ENCODE measurements at places on chromosomes 6 and 20. TPM values are rescaled to one million over a fixed set of nuclear protein-coding genes. Genes with fewer than 3 reads are reported as not detected.

TBC1D32 gene
- total RNA-seq, result 16.8 TPM

GRCh38 chr6:111200350-111201243 lies 113.3 kb downstream of the SLC16A10 start:
- peak overlapping the region; percentile 3 for H3K27ac ChIP-seq
- no peaks in the 10 kb centered on the region for H3K36me3 ChIP-seq
- peaks cover 22% of the 10 kb centered on the region for H3K4me1 ChIP-seq
- DNase-seq, result no peak

- H3K27me3 ChIP-seq, result peaks cover 26% of the 10 kb centered on the region
- no peak for DNase-seq
- peaks cover 33% of the 10 kb centered on the region for H3K4me1 ChIP-seq
- H3K36me3 ChIP-seq, result no peaks in the 10 kb centered on the region
- peak overlapping the region; percentile 35 for H3K4me3 ChIP-seq
These were observed 125.1 kb downstream of the MRPL14 start for GRCh38 chr6:44002067-44002592.

GRCh38 chr6:33199687-33200218 lies 712 bp downstream of the RXRB start:
- H3K4me1 ChIP-seq, result peaks cover 66% of the 10 kb centered on the region
- H3K27ac ChIP-seq, result peak overlapping the region; percentile 97
- peak; percentile 89 for DNase-seq
- H3K27me3 ChIP-seq, result no peaks in the 10 kb centered on the region

FILIP1 gene
- total RNA-seq, result 8.8 TPM

GRCh38 chr6:7819431-7820015 lies 91.1 kb downstream of the TXNDC5 start:
- no peaks in the 10 kb centered on the region for H3K36me3 ChIP-seq
- no peaks in the 10 kb centered on the region for H3K27me3 ChIP-seq
- no peaks in the 10 kb centered on the region for H3K4me1 ChIP-seq
- H3K4me3 ChIP-seq, result no peak overlapping the region

DNA sequence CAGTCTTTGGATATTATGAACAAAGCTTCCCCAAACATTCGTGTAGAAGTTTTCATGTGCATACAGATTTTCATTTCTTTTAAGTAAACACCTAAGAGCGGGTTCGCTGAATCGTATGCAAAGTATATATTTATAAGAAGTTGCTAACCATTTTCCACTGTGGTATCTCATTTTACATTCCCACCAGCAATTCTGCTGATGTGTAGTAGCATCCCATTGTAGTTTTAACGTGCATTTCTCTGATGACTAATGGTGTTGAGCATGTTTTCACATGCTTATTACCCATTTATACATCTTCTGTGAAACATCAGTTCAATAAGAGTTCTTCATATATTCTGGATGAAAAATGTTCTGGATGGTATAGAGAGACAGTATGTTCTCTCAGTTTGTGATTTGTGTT lies 97.4 kb downstream of the IYD start:
- no peaks in the 10 kb centered on the region for H3K27me3 ChIP-seq
- no peak overlapping the region for H3K4me3 ChIP-seq

- no peak overlapping the region for H3K27ac ChIP-seq
- H3K4me1 ChIP-seq, result no peaks in the 10 kb centered on the region
- DNase-seq, result no peak
These were observed 28.7 kb upstream of the KIF13A start for GRCh38 chr6:18016133-18016532.

LTB gene
- total RNA-seq, result not detected

GRCh38 chr6:73515204-73515655 lies 5.6 kb downstream of the EEF1A1 start:
- no peak for DNase-seq
- no peaks in the 10 kb centered on the region for H3K27me3 ChIP-seq
- H3K4me1 ChIP-seq, result peaks cover 51% of the 10 kb centered on the region
- H3K27ac ChIP-seq, result peak overlapping the region; percentile 50
- peak overlapping the region; percentile 14 for H3K4me3 ChIP-seq
- H3K36me3 ChIP-seq, result peaks cover 36% of the 10 kb centered on the region

- no peak overlapping the region for H3K4me3 ChIP-seq
- no peaks in the 10 kb centered on the region for H3K36me3 ChIP-seq
These were observed 117.1 kb upstream of the PREP start for GRCh38 chr6:105519954-105520353.

DNA sequence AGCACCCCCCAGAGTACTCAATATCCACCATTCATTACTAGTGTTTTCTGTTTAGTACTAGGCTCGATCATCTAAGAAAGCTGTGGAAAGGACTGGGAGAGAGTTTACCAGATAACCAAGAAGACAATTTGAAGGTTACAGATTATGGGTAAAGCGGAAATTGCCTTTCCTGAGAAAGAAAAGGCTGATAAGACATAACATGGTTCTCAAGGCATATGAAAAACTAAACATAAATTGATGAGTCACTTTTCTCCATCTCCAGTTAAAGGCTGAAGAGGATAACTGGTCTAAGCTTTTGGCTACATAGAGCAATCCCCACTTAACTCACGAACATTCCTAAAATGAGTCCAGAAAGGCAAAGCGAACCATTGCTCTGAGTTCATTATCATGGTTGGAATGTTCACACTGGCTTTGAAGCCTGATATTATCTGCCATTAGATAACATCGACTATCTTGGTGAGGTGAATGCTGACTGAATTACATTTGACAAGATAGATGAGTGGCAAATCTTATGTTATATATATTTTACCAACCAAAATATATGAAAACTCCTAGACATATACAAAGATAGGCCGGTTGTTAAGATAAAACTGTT lies 65.8 kb downstream of the BTBD9 start:
- H3K4me1 ChIP-seq, result no peaks in the 10 kb centered on the region
- no peak for DNase-seq
- no peaks in the 10 kb centered on the region for H3K27me3 ChIP-seq

DNA sequence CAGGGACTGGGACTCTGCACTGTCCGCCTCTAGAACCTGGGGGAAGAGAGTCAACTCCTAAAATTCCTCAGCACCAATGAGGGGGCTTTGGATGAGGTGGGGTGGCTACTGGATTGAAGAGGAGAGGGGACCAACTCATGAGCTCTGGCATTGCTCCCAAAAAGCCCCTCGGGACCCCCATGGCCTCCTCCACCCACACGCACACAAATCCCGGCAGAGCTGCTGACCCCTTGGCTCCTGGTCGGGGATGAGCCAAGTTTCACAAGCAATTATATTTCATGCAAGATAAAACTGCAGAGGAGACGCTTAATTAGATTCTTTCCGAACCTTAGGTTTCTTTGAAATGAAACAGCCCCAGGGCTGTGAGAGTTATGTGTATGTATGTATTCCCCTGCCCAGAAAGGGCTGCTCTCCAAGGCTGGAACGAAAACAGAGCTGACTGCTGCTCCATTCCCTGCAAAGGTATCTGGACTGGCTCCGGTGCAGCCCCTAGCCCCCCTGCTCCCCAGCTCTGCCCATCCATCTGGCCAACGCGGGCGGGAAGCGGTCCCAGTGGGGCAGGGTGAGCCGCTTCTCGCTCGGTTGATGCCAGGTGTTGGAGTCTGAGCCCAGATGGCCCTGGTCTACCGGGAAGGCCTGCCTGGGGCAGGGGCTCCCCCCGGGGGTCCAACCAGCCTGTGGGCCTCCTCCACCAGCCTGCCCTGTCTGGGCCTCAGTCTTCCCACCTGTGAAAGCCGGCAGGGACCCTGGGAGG lies 46.8 kb upstream of the STX16 start:
- H3K27me3 ChIP-seq, result no peaks in the 10 kb centered on the region
- no peak for DNase-seq
- no peak overlapping the region for H3K27ac ChIP-seq
- H3K4me1 ChIP-seq, result no peaks in the 10 kb centered on the region
- no peak overlapping the region for H3K4me3 ChIP-seq
- no peaks in the 10 kb centered on the region for H3K36me3 ChIP-seq

OXT gene
- total RNA-seq, result not detected

DNA sequence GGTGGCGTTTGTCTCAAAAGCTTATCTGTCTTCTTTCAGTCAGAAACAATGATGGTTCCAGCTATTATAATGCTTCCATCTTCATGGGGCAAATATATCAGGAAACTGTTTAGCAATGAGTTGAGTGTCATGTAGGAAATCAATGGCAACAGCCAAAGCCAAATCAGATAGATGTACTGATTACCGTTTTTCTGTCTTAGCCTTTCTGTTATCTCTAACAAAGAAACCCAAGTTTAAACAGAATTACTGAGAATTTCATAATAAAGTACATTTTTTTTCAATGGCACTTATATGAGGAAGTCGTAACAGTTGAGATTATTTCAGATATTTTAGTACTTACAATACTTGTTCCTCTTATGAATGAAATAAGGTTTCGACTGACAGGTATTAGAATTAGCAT lies 1.2 kb downstream of the NOX3 start:
- H3K36me3 ChIP-seq, result no peaks in the 10 kb centered on the region
- H3K4me3 ChIP-seq, result no peak overlapping the region
- no peaks in the 10 kb centered on the region for H3K4me1 ChIP-seq
- H3K27me3 ChIP-seq, result no peaks in the 10 kb centered on the region
- no peak for DNase-seq
- H3K27ac ChIP-seq, result no peak overlapping the region

GSTA2 gene
- 0.89 TPM for total RNA-seq

FERMT1 gene
- total RNA-seq, result 14.3 TPM

DNA sequence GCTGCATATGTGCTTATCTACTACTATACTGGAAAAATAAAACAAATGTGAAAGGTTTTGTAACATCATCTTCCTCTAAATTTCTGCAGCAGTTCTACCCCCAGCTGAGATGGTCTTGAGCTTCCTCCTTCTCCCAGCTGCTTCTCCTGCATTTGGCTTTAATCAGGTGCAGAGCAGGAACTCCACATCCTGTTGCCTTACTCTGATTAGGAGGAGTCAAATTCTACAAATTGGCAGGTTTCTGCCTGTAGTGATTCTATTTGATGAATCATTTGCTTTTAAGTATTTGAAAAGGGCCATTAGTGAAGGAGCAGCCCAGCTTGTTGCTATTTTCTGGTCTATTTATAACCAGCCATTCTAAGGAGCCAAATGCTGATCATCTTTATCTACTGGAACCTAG lies 224.5 kb downstream of the GMDS start:
- H3K27me3 ChIP-seq, result no peaks in the 10 kb centered on the region
- no peak overlapping the region for H3K27ac ChIP-seq
- DNase-seq, result no peak
- no peaks in the 10 kb centered on the region for H3K36me3 ChIP-seq

- H3K27me3 ChIP-seq, result no peaks in the 10 kb centered on the region
- H3K36me3 ChIP-seq, result no peaks in the 10 kb centered on the region
- no peak for DNase-seq
- no peak overlapping the region for H3K27ac ChIP-seq
- H3K4me3 ChIP-seq, result no peak overlapping the region
These were observed 19.8 kb upstream of the CDC5L start for GRCh38 chr6:44367681-44368080.
